ENCODE measurements at places on chromosomes 2 and 18.

DNA sequence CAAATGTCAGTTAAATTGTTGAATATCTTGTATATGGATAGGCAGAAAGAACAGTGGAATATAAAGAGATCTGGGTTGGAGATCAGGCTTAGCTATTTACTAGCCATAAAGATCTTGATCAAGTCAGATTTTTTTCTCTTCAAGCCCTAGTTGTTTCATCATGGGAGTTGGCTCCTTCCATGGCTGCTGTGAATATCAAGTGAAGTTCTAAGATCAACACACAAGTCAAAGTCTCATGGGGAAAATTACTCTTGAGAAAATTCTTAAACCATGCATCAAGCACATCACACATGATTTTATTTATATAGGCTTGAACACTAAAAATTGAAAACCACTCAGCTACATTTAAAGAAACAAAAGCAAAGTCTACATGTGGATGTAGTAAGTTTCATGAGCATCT, 79.8 kb downstream of the C1D start:
- DNase-seq: no peak

- peak; percentile 13 for DNase-seq
Measured at GRCh38 chr18:30712383-30712782, 330.2 kb downstream of the DSC3 start.

- peak; percentile 25 for DNase-seq
Measured at GRCh38 chr2:145043399-145043834, 523.5 kb upstream of the ZEB2 start.

GRCh38 chr18:46346213-46346612, 242.0 kb downstream of the HAUS1 start:
- no peak for DNase-seq

DNA sequence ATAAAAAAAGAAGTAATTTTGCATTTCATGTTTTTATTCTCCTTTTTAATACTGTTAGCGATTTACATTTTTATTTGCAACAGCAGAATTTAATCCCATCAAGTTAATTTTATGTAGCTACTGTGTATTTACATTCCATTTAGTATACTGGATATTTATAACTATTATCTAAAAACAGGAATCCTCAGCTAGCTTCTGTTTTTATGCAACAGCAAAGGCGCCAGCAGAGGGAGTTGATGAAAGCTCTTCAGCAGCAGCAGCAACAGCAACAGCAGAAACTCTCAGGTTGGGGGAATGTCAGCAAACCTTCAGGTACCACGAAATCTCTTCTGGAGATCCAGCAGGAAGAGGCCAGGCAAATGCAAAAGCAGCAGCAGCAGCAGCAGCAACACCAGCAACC, 26.2 kb upstream of the SNORC start:
- DNase-seq: peak; percentile 24

GRCh38 chr18:7941533-7941932, 374.4 kb downstream of the PTPRM start:
- no peak for DNase-seq

DNA sequence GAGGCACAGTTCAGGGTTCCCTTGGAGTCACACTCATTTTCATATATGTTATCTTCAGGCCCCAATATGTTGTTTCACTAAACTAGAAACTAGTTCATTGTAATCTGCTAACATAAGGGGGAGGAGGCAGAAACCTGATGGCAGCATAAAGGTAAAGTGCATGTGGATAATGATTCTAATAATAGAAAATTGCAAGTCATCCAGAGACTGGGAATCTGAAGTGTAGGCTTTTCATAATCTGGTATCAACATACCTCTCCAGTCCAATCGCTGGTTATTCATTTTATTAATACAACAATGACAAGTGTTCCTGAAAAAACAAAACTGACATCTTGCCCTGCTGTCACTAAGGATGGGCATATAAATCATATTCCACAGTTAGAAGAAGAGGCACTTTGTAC, 326.3 kb upstream of the ZNF804A start:
- DNase-seq: no peak

GRCh38 chr2:189486237-189486770, 45.0 kb downstream of the WDR75 start:
- DNase-seq: no peak

- no peak for DNase-seq
Measured at GRCh38 chr2:182179176-182179575, 193.5 kb downstream of the PPP1R1C start.

GRCh38 chr18:72542342-72542741, 1.8 kb downstream of the CBLN2 start:
- no peak for DNase-seq

DNA sequence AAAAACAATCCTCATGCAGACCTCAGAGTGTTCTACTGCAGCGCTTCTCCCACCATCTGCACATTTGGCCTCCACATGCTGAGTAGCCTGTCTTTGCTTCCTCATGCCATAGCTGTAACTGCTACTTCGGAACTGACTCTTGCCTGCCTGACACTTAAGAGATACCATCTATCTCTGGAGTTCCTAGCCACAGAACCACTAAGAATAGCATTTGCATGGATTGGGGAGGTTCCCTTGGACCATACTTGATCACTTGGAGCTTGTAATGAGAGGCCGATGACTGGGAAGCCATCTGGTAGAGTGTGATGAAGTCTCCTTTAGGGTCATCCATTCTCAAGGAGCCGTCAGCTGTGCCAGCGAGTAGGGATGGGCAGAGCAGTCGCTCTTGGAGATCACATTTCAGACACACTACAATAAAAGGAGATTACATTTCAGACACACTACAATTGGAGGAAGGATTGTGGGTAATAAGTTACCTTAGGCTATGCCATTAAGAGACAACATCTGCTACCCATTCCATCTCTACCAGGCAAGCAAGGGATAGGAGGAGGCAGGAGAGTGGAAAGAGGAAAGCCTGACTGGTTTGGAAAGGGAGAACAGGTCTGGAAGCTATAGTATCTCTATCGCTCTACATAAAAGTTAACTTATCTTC, 21.8 kb downstream of the DOK1 start:
- DNase-seq: no peak

GRCh38 chr2:150710916-150711315, 223.4 kb upstream of the RND3 start:
- no peak for DNase-seq

GRCh38 chr2:11914455-11914854, 168.0 kb downstream of the LPIN1 start:
- peak; percentile 61 for DNase-seq

- no peak for DNase-seq
Measured at GRCh38 chr2:8015848-8016600, 665.8 kb upstream of the ID2 start.

DNA sequence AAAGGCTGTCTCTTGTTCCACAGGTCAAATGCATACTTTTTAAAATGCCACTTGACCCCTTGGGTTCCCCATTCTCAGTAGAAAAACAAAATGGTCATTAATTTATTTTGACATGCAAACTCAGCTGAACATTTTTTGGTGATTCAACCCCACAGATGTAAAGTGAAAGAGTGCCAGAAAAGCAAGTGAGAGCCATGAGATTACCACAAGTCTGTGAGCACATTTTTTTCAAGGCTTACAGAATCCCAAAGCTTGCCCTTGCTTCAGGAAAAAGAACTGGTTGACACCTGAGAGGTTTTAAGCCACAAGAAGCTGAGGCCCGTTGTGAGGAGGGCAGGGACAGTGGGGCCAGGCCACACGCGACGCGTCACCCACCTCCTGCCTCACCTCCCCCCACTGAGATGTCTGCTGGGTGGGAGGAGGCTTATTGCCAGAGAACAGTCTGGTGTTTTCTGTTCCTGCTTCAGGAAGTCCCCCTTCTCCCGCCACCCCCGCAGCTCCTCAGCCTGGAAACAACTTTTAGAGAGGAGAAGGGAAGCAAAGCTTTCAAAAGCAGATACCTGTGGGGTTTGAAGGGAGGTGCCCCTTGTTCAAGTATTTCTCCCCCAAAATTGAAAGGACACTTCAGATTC, 70.4 kb upstream of the CYP1B1 start:
- DNase-seq: peak; percentile 86

DNA sequence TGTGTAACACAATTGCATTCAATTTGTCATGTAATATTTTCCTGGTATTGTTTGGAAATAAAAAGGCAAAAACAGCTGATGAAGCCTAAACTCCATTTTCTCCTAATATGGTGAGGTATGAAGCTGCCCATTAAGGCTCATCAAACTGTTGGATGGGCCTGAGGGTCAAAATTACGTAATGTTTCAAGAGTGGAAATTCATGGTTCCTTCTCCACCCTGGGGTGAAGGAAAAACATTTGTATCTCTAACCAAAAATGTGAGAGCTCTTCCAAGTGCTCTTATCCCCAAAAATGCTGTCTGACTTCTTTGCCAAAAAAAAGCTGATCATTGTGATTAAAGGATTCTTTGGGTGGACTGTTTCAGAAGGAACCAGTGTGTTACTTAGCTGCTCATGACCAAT, 91.8 kb downstream of the ARHGAP28 start:
- DNase-seq: no peak

DNA sequence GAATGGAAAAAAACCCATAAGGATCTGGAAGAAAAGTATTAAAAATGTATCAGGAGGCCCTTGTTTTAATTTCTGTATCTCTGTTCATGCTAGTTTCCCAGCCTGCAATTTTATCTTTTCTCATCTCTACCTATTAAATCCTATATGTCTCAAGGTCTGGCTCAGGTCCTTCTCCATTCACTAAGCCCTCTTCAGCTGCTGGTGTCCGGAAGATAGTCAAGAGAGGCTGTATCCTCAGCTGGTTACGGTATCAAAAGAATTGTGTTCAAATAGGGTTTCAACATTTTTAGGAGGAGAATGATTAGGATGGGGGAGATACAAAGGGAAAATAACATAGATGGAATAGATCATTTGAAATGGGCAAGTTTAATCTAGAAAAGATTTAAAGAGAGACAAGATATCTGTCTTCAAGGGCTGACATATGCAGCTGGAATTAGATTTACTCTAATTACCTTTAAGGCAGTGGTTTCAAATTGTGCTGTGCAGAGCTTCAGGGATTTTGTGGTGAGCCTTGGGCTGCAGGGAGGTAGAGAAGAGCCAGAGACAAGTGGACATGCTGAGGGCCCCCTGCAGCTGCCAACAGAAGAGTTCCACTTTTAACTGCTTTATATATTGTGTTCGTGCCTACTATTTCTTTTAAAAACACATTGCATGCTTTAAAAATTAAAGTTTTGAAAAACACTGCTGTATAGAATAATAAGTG, 24.1 kb downstream of the GREB1L start:
- DNase-seq: no peak

- peak; percentile 89 for DNase-seq
Measured at GRCh38 chr18:23967321-23968089, 47.0 kb upstream of the TTC39C start.

DNA sequence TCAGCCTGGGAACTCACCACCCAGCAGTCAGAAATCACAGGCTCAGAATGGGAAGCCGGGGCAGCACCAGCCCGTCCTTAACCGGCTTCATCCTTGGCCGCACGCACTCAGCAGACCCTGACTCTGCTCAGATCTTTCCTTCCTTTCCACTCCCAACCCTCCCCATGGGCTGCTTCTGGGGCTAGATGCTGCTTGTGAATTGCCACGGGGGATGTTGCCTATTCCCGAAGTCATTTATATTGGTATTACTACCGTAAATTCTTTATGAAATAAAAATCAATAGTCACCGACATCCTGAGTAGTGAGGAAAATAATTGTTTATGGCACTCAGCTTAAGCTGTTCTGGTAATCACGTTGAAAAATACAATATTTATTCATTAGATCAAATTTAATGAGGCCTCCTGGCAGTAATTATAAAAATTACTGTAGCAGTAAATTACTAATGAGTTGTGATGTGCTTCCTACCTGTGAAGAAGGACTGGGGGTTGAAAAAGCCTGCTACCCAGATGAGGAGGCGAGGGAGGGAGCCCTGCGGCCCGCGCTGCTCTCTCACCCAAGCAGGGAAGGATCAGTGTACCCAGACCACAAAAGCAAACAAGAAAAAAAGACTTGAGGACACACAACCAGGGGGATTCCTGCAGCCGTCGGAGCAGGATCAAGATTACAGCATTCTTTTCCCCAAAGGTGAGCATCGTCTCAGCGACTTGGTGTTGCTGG, 31.5 kb downstream of the CDCA7 start:
- DNase-seq: no peak

GRCh38 chr2:221205103-221205673, 366.9 kb downstream of the EPHA4 start:
- DNase-seq: no peak

DNA sequence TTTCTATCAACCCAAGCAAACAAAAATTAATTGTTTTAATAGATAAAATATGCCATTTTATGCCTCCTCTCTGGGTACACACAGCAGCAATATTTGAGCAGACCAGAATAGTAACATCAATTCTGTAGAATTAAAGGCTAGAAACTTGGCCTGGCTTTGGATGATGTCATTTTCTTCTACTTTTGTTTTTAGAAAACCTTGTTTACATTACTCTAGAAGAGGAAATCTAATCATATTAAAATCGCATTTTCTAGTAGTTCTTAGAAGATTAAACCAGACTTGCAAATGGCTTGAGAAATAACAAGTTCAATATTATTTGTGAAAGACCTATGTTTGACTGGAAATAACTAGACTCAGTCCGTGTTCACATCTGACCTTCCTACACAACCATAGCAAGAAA, 102.3 kb upstream of the RFX8 start:
- no peak for DNase-seq

GRCh38 chr18:27558388-27559155, 373.5 kb upstream of the CHST9 start:
- DNase-seq: no peak

DNA sequence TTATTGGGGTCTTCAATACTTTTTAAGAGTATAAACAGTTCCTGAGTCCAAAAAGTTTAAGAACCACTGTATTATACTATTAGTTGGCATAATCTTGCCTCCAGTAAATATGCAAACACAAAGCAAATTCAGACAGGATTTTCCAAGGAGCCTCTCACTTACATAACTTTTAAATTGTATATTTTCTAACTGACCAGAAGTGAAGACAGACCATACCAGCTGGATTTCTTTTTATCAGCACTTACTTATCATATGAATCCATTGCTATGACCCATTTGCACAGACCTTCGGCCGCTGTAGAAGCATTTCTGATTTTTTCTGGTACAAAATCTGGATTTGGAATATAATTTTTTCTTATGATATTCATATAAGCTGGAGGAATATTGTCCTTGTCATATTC, 200.1 kb downstream of the SLC39A10 start:
- DNase-seq: no peak

- no peak for DNase-seq
Measured at GRCh38 chr2:130951018-130951417, 114.3 kb downstream of the ARHGEF4 start.

DNA sequence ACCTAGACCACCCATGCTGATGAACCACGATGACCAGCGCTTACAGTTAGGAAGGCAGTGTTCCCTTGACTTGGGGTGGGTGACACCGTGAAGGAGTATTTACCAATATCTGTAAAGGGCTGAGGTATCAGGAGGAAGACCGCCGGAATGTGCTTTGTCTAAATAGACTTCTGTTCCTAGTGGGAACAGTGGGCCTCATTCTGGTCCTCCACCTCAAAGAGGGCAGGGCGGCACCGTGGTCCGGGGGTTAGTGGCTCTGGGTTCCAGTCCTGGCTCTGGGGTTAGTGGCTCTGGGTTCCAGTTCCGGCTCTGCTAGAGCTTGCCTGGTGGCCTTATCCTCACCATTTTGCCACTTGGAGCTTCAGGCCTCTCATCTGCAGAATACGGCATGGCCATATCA, 91.6 kb upstream of the SMAD2 start:
- no peak for DNase-seq

GRCh38 chr2:31312898-31313297, 78.9 kb downstream of the EHD3 start:
- no peak for DNase-seq
